ENCODE measurements at places on chromosomes 1 and 21. TPM values are rescaled to one million over a fixed set of nuclear protein-coding genes. Genes with fewer than 3 reads are reported as not detected.

Gene STUM
- 0.06 TPM for polyA plus RNA-seq

Gene OR10K2
- not detected for polyA plus RNA-seq

Gene FHAD1
- not detected for polyA plus RNA-seq

Gene SLAMF6
- polyA plus RNA-seq, result 0.76 TPM

Gene TCHH
- polyA plus RNA-seq, result 0.09 TPM

Gene CAMSAP2
- polyA plus RNA-seq, result 1.9 TPM

Gene DEPDC1
- 0.52 TPM for polyA plus RNA-seq

Gene PLPP3
- polyA plus RNA-seq, result 71.3 TPM

Gene KRTAP12-4
- not detected for polyA plus RNA-seq

Gene OR2L3
- polyA plus RNA-seq, result not detected

Gene EXOSC10
- polyA plus RNA-seq, result 15.6 TPM

Gene SLC30A1
- 14.9 TPM for polyA plus RNA-seq
